ENCODE measurements at places on chromosomes 7 and 10.

DNA sequence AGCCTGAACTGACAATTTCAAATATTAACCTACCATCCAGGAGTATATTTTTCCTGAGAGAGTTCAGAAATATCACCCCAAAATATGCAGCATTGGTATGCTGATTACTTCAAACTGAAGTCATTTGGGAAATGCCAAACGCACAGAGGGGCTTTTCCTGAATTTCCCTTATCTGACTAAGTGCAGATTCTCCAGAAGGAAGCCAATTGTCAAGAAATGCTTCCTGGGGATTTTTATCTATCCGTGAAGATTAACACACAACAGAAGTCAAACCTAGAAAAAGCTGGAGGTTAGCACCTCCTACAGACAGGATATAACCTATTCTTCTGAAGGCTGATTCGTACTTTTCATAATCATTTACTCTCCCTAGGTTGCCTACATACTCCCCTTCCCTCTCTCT lies 91.0 kb downstream of the AKR1D1 start:
- DNase-seq: no peak

GRCh38 chr10:61475449-61475873 lies 22.3 kb upstream of the TMEM26 start:
- no peak for DNase-seq

- DNase-seq: no peak
Measured at GRCh38 chr10:68333440-68334431, 1.0 kb upstream of the PBLD start.

DNA sequence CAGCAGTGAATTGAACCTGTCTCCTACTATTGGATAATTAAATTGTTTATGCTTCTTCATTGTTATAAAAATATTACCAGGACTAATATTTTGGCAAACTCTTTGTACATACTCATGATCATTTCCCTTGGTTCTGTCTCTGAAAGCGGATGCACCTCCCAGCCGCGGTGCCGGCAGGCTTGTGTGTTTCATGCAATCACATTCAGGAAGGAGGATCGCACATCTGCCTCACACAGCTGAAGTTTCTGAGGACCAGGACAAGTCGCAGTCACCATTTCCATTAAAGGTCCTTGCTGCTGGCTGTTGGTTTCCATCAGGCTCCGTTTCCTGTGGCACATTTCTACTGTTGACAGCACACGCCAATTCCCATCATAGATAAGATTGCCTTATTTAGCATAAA lies 117.8 kb upstream of the SHH start:
- DNase-seq: no peak

GRCh38 chr10:48508791-48509772 lies 95.8 kb downstream of the ARHGAP22 start:
- no peak for DNase-seq

DNA sequence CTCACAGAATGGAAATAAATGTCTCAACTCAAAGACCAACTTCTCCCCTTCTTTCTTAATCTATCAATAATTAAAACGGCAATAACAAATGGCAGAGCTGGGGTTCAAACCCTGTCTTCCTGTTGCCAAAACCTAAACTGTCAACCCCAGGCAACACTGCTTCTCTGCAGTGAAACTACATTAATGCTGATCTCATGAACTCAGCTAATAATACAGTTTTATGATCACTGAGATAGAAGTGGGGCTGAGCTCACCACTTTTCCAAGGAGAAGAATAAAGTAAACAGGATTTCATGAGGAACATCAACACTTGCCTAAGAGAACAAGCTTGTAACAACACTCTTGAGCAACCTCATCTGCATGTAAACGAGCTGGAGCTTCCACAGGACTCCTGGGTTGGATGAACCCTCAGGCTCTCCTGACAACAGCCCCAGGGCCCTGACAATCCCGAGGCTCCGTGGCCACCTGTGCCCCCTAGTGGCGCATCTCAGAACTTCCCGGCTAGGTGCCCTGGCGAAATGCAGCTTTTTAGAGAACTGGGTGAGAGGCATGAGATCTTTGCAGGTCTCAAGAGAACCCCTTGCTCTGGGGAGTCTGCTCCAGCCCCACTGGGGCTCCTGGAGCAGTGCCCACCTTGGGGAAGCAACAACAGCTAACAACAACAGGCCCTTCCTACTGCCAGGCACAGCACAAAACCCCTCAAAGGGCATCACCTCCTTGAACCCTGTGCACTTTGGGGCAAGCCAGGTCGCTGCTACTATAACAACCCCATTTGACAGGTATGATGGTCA lies 169.3 kb downstream of the SH3PXD2A start:
- DNase-seq: peak; percentile 66

- DNase-seq: no peak
Measured at GRCh38 chr10:59243611-59244195, 67.3 kb downstream of the PHYHIPL start.

GRCh38 chr7:115825456-115826115 lies 205.0 kb downstream of the TFEC start:
- no peak for DNase-seq

DNA sequence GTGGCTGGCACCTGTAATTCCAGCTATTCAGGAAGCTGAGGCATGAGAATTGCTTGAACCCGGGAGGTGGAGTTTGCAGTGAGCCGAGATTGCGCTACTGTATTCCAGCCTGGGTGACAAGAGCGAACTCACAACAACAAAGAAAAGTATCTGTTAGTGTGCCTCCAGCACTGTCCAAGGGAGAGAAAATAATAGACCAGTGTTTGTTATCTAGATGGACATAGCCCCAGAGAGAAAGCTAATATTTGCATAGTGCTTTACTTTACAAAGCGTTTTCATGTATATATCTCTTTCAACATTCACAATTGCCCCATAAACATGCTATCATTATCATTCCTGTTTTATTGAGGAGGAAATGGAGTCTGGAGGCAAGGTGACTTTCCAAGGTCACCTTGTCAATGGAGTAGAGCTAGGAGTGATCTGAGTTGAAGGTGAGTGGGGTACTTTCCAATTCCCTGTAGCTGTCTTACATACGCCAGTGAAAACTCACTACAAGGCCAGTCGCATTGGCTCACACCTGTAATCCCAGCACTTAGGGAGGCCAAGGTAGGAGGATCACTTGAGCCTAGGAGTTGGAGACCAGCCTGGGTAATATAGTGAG lies 49.7 kb upstream of the KIF5B start:
- no peak for DNase-seq
